Left ventricle myocardium superior (tissue), 1 donor: ENCODE measurements at places on chromosomes 6 and 20. TPM values are rescaled to one million over a fixed set of nuclear protein-coding genes. Genes with fewer than 3 reads are reported as not detected.

Gene LHFPL5
- not detected for total RNA-seq

Gene IPCEF1
- 1.7 TPM for total RNA-seq

GRCh38 chr20:37395921-37396415, 50.0 kb downstream of the SRC start:
- peak; percentile 67 for DNase-seq

Gene FLRT3
- 1.0 TPM for total RNA-seq

GRCh38 chr6:167232356-167232755, 58.8 kb upstream of the UNC93A start:
- no peak for DNase-seq

Gene MTCH1
- 216 TPM for total RNA-seq

GRCh38 chr6:80771941-80772340, 665.5 kb downstream of the BCKDHB start:
- no peak for DNase-seq

Gene IL20RA
- 7.2 TPM for total RNA-seq

- peak; percentile 89 for DNase-seq
These were observed at the start of gene EHMT2 for GRCh38 chr6:31897612-31898382. Gene EHMT2, minus strand, starts transcription at chr6:31897698. Its CDS starts 21 bp downstream, at chr6:31897677.

GRCh38 chr20:12019715-12020114, 102.0 kb downstream of the BTBD3 start:
- no peak for DNase-seq

DNA sequence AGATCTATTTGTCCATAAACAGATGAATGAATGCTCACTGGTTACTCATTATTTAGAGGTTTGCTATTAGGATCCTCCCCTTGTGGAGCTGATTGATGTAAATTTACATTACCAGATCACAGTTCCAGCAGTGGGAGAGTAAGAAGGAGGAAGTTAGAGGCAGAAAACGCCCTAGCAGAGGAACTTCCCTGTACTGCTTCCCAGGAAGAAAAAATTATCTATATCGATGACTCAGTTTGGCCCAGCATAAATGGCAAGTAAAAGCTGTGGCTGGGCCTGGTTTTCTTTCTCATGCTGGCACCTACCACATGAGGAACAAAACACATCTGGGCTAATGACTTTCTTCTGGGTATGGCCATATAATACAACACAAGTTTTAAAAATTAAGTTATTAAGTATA, 35.7 kb downstream of the DNAAF9 start:
- no peak for DNase-seq

GRCh38 chr20:34546751-34547181, 11.8 kb upstream of the MAP1LC3A start:
- DNase-seq: peak; percentile 11

Gene MCHR2
- not detected for total RNA-seq

- no peak for DNase-seq
These were observed 13.8 kb upstream of the PCK1 start for GRCh38 chr20:57546956-57547649.

Gene TREM2
- 0.59 TPM for total RNA-seq

DNA sequence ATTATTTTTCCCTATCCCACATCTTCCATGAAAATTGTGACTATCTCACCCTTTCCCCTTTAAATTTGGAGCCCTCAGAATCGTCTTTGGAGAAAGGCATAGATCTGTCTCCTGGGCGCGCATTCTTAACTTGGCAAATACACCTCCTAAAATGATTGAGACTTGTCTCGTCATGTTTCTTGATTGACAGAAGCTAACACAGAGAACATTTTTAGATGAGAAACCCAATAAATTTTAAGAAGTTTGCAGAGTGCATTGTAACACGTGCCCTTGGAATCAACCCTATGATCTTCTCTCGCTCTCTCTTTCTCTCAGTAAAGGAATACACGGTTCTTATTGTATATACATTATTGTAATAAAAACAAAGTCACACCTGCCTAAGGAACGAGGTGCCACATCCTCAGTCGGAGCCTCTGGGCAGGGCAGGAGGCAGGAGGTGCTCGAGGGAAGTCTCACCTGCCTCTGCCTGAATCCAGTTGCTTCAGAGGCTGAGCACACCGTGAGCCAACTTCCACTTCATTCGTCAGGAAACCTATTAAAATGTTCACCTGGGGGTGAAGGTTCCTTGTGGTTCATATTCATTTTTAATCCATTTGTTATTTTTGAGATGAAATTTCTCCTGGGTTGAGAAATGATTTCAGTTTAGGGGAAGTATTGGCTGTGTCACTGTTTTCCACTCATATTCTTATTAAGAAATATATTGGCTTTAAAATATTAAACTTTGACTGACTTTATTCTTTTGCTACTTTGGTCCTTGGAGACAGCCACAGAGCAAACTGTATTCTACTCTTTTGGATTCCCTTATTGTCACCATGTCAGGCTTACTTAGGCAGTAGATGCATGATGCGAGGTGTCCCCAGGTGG, 90.5 kb upstream of the THBS2 start:
- DNase-seq: no peak

Gene PTCRA
- total RNA-seq: not detected

GRCh38 chr20:45339084-45339483, 9.1 kb downstream of the SDC4 start:
- no peak for DNase-seq

Gene CTCFL
- total RNA-seq: not detected

- DNase-seq: no peak
These were observed 20.1 kb downstream of the SLCO4A1 start for GRCh38 chr20:62662422-62662821.

DNA sequence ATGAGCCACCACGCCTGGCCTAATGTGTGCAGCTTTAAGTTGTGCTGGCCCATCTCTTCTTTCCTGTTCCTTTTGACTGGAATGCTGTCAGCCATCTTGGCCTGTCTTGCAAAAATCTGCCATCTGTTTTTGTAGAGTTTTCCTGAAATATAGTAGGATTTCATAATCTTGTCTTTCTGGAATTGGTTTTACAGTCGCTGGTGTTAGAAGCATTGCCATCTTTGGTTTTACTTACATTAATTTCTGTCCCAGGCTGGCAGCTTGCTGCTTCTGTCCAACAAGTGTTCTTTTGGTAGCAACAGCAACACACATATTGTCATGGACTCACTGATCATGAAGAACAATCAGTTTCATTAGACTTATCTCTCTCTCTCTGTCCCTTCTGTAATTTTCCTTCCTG, 29.1 kb upstream of the TULP1 start:
- DNase-seq: no peak

Gene PAX1
- not detected for total RNA-seq

DNA sequence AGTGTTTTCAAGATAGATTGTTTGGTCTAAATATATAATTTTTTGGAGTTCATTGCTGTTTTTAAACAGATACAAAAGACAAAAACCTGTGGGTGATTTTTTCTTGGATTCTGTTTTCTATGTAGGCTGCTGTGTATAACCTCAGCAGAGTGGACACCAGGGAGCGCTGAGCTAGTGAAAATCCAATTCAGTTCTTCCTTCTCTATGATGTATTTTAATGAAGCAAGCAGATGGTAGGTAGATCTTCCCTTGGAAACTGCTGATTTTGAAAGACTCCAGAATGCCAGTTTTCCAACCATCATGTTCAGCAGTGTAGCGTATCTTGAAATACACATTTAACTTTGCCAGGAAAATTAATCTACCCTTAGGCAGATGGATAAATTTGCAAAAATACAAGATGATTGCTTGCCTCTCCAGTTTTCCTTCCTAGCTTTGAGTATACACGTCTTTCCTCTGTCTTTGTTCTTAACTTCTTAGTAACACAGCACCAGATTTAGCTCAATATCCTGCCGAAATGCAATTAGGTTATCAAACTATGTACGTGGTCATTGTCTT, 178.0 kb downstream of the PHF3 start:
- no peak for DNase-seq

DNA sequence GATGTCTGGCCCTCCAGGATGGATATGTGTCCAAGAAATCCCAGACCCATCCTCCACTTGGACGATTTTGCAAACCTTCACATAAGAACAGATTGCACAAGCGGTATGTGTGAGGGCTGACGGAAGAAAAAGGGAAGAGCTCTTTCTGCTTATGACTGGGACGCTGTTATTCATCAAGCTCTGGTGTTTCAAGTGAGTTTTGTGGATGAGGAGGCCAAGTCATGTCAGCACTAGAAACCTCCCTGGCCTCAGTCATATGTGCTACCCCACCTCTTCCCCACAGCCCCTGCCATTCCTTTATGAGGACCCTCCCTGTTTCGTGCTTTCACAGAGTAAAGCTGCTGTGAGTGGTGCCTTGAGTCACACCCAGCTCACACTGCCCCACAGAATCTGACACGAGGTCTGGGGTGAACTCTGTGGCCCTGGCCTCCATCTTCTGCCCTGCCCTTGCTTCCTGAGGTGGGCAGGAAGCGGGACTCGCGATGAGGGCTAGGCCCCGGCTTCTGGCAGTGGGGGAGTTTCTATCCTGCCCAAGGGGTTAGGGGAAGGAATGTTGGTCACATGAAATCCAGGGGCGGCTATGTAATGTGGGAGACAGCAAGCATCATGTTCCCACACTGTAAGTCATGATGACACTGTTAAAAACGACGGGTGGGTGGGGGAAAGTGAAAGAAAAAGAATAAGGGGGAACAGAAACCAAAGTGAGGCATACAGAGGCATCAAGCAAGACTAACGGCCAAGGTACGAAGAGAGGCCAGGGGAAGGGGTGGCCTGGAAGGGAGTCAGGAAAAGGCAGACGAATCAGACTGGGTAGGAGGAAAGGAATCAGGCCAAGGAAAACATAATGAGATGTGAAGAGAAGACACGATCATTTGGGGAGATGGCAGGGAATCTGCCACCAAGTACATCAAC, 78.1 kb downstream of the PRDM1 start:
- no peak for DNase-seq

DNA sequence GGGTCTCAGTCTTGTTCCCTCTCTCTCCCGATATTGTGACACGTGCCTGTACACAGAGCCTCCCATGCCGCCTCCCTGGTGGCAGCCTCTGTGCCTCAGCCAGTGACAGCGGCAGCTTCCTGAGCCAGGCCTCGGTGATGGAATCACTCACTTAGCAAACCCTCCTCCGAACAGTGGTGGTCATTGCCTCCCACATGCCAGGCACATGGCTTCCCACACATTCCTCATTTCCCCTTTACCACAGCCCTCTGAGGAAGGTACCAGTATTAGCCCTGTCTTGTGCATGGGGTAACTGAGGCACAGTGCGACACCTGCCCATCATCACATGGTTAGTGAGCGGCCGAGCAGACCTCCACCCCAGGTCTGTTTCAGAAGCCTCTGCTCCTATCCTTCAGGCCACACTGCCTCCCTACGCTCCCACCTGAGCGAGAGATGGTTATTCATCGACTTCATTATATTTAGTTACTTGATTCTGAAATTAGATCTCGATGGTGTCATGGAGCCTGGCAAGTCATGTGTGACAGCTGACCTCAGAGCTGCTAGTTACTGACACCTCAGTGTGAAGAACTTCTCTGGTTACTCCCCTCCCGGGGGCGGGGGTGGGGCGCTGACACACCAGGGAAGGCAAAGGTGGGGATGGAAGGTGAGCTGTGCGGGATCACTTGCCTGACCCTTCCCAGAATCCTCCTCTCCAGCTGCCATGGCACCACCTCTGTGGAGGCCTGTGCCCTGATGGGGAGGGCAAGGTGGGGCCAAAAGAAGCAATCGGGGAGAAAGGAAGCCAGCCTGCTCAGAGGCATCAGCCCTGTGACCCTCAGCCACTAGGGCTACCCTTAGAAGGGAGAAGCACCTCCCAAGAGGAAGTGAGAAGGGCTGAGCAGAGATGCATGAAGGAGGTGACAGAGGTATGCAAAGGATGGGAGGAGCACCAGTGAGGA, 17.9 kb downstream of the MDGA1 start:
- DNase-seq: no peak

DNA sequence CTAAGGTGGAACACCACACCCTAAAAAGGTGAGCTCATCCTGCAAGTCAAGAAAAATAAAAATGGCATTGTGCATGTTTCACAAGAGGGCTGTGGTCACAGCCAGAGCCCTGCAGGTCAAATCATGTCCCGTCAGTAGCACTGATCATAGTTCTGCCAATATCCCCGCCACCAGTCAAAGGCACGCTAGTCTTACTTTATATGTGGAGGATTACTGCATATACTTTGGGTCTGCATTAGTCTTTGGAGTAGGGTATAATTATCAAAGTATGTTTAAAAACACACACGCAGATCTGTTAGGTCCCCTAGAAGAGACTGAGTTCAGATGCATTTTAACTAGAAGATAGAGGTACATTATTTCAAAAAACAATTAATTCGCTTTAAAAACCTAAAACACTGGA, 1.8 kb downstream of the PERP start:
- DNase-seq: no peak

Gene TMC2
- total RNA-seq: 0.10 TPM

- no peak for DNase-seq
These were observed 127.2 kb downstream of the PAX1 start for GRCh38 chr20:21832442-21833385.

- DNase-seq: no peak
These were observed 322.1 kb downstream of the TAF4 start for GRCh38 chr20:61743606-61744005.

DNA sequence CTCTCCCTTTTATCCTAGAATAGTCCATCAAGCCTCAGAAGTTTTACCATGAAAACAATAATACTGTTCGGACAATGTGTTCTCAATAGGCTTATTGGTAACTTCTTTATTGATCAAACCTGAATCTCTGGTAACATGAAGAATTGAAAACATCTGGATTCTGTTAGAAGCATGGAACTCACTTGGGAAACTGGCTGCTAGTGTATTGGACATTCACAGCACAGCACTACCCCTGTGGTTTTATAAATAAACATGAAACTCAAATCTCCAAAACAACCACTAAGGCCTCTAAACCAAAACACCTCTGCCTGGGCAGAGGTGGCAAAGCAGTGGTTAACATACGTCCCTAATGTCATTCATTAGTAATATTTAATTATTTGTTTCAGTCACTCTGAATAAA, 157.6 kb upstream of the KCNQ5 start:
- no peak for DNase-seq

DNA sequence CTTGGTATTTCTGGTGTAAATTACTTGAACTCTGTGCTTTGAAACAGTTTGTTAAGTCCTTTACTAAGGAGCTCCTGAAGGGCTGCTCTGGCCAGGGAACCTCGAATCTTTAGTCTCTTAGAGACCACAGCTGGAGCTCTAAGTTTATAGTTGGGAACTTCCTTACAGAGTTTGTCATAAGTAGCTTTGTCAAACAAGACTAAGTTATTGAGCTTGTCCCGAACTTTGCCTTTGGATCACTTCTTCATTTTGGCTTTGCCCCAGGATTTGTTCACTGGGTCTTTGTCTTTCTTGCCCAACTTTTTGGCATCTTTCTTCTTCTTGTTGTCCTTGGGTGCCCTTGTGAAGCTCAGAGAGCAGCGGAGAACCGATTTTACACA, 64.8 kb downstream of the FAM50B start:
- no peak for DNase-seq

- DNase-seq: no peak
These were observed 67.9 kb downstream of the NCOA7 start for GRCh38 chr6:125858427-125859320.
